Amygdala (tissue), 56 donors: ENCODE measurements at places on chromosomes 5 and 9.
A peak's percentile ranks its signal among the peaks of the same experiment; 100 is the strongest.

GRCh38 chr9:136921718-136922117 is 22.8 kb downstream of the FBXW5 start:
- no peak for DNase-seq

- DNase-seq: no peak
Measured at GRCh38 chr5:93622240-93622885, 39.3 kb downstream of the NR2F1 start.

- no peak for DNase-seq
Measured at GRCh38 chr9:129583308-129584038, 37.4 kb downstream of the C9orf50 start.

DNA sequence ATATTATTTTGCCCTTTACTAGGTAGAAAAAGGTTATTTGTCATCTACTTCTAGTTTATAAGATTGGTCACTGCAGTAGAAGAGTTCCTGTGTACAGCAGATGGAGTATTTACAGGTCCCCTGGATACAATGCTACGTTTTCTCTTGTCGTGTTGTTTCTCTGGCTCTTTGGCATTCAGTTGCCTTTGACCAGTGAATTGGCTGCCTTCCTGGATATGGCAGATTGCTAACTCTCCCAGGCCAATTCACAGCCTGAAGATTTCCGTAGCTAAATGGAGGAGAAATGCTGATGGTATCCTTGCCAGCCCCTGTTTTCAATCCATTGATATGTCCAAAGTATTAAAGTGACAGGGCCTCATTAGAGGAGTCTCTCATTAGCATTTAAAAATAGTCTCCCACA is 32.5 kb upstream of the GNAQ start:
- peak; percentile 21 for DNase-seq

DNA sequence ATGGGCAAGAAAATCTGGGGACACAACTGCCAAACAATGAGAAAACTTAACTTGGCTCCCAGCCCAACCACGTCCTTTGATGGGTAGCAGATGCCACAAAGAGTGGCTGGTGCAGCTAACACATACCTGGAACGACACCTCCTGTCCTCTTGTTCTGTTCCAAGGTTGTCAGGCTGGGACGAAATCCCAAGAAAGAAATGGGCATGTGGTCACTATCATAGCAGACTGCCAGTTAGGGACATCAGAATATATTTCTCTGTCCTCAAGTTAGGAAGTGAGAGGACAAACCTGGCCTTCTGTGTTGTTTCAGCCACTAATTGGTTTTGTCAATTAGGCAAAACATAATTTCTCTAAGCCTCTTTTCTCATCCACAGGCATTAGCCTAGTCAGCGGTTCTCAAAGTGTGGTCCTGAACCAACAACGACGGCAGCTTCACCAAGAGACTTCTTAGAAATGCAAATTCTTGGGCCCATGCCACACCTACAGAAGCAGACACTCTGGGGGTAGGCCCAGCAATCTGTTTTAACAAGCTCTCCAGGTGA is 63.4 kb downstream of the RAPGEF1 start:
- DNase-seq: no peak

GRCh38 chr5:164073081-164073480 is 567.7 kb downstream of the MAT2B start:
- no peak for DNase-seq

DNA sequence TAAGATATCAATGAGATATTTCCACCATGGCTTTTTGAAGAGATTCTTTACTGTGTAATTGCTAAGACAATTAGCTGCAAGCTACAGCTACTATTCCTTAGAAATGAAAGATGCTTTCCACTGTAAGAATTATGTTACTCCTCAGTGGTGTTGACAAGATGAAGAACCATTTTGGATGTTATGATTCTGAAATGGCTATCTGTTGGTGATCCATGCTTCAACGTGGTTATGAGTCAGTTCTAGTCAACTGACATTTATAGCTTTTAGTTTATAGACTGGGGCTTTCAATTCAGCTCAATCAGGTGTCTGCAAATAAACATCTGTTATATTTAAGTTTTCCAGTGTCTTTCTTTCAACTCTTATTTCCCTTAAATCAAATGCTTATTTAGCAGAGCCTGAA is 93.7 kb downstream of the SGCD start:
- no peak for DNase-seq

GRCh38 chr9:14119694-14120514 is 194.0 kb downstream of the NFIB start:
- no peak for DNase-seq

DNA sequence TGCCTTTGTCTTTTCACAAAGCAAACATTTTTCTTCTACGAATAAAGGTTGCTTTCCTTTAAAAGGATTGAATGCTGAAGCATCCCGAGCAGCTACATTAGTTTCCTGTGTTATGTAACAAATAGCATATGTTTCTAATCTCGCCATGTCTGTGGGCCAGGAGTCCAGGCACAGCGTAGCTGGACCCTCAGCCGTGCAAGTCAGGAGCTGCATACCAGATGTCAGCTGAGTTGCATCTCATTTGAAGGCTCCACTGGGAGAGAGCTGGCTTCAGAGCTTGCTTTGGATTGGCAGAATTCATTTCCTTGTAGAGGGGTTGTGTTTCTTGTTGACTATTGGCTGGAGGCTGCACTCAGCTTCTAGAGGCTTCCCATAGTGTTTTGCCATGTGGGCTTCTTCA is 16.0 kb upstream of the GOLPH3 start:
- DNase-seq: no peak

DNA sequence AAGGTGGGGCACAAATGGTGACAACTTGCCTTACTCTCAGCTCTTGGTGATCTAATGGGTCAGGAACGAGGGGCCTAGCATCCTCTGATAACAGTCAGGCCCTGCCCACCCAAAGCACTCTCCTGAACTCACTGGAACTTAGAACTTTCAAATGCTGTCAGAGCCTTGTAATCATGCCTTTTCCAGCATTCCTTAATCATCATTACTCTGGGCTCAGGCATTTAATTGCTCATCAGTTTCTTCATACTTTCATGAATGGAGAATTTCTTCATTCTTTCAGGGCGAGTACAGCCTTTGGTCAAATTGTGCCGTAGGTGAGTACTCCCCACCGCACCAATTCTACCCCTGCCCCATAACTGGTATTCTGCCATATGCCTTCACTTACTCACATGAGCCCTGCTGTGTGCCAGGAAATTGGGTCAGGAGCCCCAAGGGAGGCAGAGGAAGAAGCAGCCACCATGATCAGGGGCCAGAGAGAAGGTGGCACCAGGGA is 30.2 kb upstream of the DUSP1 start:
- DNase-seq: no peak

- no peak for DNase-seq
Measured at GRCh38 chr5:139798883-139799282, 3.3 kb downstream of the PSD2 start.
